ENCODE measurements at places on chromosomes 6 and 20.

- DNase-seq = no peak
Observed at GRCh38 chr6:1644516-1645060, 34.9 kb downstream of the FOXC1 start.

GRCh38 chr20:42688576-42688975 lies 501.1 kb downstream of the PTPRT start:
- DNase-seq = no peak

DNA sequence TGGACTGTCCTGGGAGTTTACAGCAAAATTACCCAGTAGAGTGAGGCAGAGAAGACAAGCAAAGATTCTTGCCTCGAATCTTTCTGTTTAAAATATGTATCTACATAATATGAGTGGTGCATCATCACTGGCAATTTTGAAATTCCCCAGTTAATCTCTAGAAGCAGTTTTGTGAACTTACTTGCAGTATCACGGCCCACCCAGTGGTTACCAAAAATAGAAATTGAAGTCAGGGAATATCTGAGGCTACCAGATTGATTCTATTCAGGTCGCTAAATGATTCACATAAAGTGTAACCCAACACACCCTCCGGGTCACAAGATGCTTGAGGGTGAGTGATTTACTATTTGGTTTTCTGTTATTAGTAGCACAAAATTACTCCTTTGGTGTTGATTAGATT lies 111.9 kb downstream of the PPP1R14C start:
- no peak for DNase-seq

GRCh38 chr20:20759132-20759531 lies 46.7 kb upstream of the RALGAPA2 start:
- no peak for DNase-seq

Data from head of caudate nucleus (tissue), 42 donors.